Stomach (tissue), 19 donors: ENCODE measurements at places on chromosomes 6 and 20. TPM values are rescaled to one million over a fixed set of nuclear protein-coding genes. Genes with fewer than 3 reads are reported as not detected.

GRCh38 chr6:110690106-110690654 is 125.1 kb downstream of the CDK19 start:
- DNase-seq, result no peak

NR2E1 gene
- total RNA-seq, result not detected

GRCh38 chr6:10078581-10078980 is 336.3 kb downstream of the TFAP2A start:
- no peak for DNase-seq

TNFRSF6B gene
- 16.9 TPM for total RNA-seq

- DNase-seq, result no peak
These were observed 114.1 kb downstream of the KIF16B start for GRCh38 chr20:16459019-16459700.

ZNF337 gene
- total RNA-seq, result 10.4 TPM

DNA sequence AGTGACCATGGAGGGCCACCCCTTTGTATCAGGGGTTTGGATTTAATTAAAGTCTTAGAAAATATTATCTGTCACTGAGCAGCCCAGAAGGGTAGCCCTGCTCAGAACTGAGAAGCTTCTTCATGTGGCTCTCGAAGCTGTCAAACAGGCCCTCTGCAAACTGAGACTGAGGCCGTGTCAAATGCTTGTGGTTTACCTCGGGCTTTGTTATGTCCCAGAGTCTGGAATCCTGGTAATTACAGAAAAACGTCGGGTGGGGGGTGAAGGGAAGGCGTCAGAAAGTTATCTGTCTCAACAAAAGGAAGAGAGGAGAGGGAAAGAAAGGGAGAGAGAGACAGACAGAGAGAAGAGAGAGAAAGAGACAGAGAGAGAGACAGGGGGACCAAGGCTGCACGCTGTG is 200.8 kb downstream of the BMP7 start:
- DNase-seq, result no peak

DNA sequence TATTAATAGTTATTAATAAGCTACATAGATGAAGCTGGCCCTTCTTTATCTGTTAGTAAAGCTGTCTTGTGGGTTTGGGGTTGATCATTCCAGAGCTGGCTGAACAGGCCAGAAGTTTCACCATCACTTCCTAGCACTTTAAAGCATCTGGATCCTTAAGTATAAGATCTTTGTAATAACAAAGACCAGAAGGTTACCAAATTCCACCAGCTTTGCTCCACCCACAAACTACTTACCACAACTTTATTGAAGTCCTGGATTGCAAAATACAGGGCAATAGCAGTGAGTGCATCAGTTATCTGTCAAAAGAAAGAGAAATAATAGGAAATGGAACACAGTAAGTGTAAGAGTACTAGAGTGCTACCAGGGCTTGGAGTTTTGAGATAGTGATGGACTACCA is 33.0 kb downstream of the PIGU start:
- no peak for DNase-seq

ANGPT4 gene
- 1.8 TPM for total RNA-seq

MLIP gene
- not detected for total RNA-seq

CYP39A1 gene
- total RNA-seq, result 7.8 TPM

DNA sequence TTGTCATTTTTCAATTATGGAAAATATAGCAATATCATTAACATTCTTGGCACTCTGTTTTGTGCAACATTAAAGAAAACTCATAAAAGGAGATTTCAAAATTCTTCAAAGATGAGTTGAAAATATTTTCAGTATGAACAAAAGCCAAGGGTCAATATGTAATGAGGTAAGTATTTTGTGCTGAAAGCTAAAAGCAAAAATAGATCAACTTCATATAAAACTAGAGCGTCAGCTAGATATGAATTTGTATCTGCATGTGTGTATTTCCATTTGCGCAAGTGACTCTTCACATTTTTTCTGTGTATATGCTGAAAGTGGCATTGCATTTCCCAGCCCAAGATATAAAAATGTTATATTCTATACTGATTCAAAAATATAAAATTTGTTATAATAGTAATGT is 492.1 kb upstream of the EYS start:
- DNase-seq, result no peak

DEFB132 gene
- not detected for total RNA-seq

GRCh38 chr6:53731866-53732636 is 62.8 kb upstream of the LRRC1 start:
- DNase-seq, result no peak

DNA sequence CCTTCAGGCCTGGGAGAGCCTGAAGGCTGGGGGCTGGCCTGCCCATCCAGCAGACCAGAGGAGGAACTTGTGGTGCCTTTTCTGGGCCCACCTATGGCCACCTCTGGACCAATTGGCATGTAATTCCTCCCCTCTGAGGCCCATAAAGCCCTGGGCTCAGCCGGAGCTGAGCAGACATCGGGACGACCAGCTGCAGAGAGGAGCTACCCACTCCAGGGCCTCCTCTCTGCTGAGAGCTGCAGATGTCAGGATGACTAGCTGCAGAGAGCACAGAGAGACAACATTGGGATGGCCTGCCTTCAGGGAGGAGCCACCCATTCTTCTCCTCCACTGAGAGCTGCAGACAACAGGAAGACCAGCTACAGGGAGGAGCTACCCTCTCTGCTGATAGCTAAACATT is 370.1 kb downstream of the CD83 start:
- no peak for DNase-seq

CDSN gene
- not detected for total RNA-seq

GRCh38 chr6:44052419-44053023 is 74.7 kb downstream of the MRPL14 start:
- peak; percentile 63 for DNase-seq

DNA sequence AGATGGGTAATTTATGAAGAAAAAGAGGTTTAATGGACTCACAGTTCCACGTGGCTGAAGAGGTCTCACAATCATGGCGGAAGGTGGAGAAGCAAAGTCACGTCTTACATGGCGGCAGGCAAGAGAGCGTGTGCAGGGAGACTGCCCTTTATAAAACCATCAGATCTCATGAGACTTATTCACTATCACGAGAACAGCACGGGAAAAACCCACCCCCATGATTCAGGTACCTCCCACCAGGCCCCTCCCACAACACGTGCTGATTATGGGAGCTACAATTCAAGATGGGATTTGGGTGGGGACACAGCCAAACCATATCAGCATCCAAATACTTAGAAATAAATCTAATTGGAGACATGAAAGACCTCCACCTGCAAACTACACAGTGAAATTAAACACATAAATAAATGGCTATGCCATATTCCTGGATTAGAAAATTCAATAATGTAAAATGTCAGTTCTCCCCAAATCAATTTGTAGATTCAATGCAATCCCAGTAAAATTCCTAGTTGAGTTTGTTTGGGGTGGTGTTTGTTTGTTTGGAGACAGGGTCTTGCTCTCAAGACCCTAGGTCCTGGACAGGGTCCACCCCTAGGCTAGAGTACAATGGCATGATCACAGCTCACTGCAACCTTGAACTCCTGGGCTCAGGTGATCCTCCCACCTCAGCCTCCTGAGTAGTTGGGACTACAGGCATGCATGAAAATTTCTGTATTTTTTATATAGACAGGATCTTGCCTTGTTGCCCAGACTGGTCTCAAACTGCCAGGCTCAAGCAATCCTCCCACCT is 101.6 kb downstream of the TAF4 start:
- DNase-seq, result no peak

OSBPL2 gene
- total RNA-seq, result 67.7 TPM

DNA sequence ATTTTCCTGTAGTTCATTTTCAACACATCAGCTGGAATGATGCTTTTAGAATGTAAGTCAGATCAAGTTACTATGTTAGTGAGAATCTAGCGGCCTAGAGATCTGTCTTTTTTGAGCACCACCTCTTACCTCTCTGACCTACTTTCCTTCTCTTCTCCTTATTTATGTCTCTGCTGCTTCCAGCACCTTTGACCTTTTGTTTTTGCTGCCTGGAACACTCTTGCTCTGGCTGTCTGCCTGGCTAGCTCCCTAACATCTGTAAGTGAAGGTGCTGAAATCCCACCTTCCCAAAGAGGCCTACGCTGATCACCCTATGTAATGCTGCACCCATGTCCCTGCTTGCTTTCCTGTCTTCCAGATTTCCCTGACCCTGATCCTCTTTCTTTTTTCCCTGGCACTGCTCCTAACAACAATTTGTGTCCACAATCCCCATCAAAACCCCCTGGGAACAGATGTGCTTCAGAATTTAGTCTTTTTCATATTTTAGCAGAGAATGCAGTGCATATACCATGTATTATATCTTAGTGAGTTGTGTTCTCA is 87.8 kb downstream of the RFPL4B start:
- DNase-seq, result no peak

MYH7B gene
- not detected for total RNA-seq

GTF2H4 gene
- total RNA-seq, result 8.1 TPM

ARFGEF2 gene
- total RNA-seq, result 27.4 TPM

DNA sequence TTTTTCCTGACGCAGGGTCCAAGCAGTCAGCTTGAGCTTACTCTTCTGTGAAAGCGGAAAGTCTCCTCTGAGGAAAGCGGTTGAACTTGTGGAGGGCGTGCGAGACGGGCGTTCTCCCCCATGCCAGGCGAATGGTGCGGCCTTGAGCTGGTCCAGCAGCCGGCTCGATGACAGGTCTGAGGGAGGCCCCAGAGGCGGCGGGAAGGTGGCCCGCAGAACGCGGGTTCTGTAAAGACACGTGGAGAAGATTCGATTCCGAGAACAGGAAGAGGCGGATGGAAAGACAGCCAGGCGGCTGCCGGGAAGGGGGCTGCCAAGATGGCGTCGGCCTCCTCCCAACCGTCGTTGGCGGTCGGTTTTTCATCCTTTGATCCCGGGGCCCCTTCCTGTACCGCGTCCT is 75.6 kb upstream of the TXNDC5 start:
- DNase-seq, result no peak

DDAH2 gene
- total RNA-seq, result 120 TPM
